ENCODE measurements at places on chromosomes 2 and 18.
A peak's percentile ranks its signal among the peaks of the same experiment; 100 is the strongest.

- DNase-seq, result no peak
Measured at GRCh38 chr2:184551626-184552025, 46.7 kb upstream of the ZNF804A start.

- DNase-seq, result no peak
Measured at GRCh38 chr2:221343524-221343923, 228.6 kb downstream of the EPHA4 start.

GRCh38 chr2:715854-716560 lies 38.8 kb upstream of the TMEM18 start:
- DNase-seq, result no peak

DNA sequence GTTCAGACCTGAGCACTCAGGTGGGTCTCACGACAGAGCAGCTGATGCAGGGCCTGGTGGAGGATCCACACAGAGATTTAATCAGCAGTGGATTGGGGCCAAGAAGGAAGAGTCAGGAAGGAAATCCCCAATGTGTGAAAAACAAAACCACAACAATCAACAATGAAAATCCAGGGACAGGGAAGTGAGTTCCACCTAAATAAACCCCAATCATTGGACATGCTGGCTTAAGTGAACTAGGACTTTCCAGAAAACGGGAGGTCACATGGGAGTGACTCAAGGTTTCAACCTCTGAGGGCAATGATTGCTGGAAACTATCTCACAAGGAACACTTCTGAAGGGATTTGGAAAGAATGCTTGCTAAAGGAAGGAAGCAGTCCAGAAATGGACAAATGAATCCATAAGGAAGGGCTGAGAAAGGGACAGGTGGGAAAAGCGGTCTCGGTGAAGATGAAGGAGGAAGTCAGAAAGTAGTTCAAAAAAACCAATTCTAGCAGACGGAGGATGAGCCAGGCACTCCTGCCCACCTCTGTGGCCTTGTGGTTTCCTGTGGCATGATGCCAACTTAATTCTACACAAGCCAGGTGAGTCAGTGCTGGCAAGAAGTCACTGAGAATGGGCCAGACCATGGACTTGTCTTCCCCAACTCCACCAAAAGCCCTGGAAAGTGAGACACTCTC lies 15.4 kb upstream of the XDH start:
- peak; percentile 66 for DNase-seq

- no peak for DNase-seq
Measured at GRCh38 chr2:177058747-177059146, 153.8 kb upstream of the HNRNPA3 start.

DNA sequence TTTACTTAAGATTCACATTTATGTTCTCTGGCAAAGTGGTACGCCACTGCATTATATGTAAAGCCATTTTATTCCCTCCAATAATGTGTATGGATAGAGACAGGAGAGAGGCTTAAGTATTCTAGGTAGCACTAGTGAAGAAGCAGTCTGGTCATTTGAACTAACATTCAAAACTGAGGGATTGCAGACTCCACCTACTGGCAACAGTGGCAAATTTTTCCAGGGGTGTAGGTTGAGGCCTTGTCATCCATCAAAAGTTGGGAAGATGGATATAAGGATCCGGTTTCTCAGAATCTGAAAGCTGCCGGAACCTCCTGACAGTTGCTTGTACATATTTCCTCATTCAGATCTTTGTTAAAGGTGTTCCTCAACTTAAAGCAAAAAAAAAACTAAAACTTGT lies 465.5 kb upstream of the FSHR start:
- no peak for DNase-seq

- no peak for DNase-seq
Measured at GRCh38 chr18:47870605-47871004, 59.9 kb downstream of the SMAD2 start.

GRCh38 chr2:211836409-211836808 lies 702.2 kb downstream of the ERBB4 start:
- no peak for DNase-seq

DNA sequence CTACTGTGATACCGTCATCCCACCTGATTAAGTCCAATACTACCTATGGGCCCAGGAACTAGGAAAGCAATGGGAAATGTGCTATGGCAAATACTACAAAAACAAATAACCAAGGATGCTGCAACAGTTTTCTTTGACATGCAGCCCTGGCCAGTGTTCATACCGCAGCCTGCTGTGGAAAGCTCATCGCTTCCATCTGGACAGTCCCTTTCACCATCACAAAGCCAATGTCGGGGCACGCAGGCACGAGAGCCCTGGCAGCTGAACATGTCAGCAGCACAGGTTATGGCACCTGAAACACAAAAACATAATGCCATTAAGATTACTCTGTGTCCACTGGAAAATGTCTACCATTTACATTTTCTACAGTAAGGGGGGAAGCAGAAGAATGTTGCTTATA lies 1621.1 kb downstream of the LRP1B start:
- no peak for DNase-seq

All from activated CD8-positive, alpha-beta T cell treated with anti-CD3 and anti-CD28 coated beads for 36 hours (primary cell).